IMR-90 (cell line): ENCODE measurements at places on chromosomes 16 and 17.
A peak's percentile ranks its signal among the peaks of the same experiment; 100 is the strongest.

GRCh38 chr17:73072219-73072962 lies 20.1 kb downstream of the SLC39A11 start:
- no peak for DNase-seq

DNA sequence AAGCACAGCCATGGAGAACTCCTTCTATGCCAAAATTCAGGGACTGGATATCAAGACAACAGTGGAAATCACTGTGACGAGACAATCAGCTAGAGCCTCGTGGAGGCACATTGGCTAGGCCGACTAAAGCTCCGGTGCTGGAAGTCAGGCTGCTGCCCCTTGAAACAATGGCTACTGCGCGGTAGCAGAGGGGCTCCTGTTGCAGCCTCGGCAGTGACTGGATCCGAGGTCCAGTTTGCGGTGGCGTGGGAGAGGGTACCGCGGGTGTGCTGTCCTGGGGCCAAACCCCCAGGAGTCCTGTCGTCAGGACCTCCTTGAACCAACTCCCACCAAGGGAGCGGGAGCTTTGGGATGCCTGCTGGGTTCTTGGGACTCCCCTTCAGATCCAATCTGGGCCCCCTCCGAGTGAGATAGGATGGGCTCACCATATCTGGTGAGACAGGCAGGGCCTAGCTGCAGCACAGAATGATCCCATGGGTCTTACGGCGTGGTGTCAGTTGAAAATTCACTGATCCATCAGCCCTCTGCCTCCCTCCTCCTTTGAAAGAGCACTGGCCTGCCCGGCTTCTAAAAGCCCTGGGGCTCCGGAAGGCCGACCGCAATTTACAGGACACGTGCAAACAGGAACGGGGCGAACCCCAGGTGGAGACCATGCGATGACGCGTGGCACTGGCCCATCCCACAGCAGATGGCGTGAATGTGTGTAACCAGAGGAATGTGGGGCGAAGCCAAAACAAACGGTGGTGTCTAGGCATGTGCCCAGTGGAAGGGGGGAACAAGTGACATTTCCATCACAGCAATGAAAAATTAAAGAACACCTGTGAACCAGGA lies 15.8 kb upstream of the KCNJ18 start:
- no peak for DNase-seq

DNA sequence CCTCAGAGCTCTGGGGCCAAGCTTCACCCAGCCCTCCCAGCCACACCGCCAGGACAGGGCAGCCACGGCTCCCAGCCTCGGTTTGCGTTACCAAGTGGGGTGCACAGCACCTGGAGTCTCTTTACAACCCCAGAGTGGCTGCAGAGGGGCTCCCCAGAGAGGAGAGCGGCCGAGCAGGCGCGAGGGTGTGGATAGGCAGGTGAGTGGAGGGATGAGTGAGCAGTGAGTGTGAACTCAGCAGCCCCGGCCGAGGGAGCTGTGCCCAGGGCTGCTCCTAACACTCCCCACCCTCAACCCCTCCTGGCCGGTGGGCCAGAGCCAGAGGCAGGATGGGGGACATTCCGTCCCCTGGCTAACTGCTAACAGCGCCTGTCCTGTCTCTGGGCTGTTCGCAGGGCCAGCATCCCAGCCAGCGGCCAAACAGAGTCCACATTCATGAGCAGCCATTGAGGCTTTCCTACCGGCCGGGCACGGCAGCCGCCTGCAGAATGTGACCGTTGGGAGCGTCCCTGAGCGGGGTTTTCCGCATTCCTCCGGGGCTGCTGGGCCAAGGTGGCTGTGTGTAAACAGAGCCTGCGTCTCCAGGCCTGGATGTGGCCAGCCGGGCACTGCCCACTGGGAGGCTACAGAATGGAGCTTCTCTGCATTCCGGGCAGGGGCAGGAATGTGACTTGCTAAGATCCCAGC lies 5.3 kb downstream of the ZNF469 start:
- DNase-seq: peak; percentile 51

DNA sequence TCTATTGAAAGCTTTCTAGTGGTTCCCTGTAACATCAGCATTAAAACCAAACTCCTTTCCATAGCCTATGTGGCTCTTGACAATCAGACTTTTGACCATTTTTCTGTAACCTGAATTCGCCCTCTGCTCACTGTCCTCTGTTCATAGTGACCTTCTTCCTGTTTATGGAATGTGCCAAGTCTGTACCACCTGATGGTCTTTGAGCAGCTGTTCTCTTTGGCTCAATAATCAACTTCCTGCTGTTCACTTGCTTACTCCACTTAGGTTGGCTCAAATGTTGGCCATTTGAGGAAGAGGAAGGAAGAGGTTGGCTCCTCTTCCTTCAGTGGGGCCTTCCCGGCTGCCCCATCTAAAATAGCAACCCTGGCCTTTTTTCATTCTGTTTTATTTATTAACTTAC lies 251.5 kb downstream of the CA10 start:
- DNase-seq: no peak

DNA sequence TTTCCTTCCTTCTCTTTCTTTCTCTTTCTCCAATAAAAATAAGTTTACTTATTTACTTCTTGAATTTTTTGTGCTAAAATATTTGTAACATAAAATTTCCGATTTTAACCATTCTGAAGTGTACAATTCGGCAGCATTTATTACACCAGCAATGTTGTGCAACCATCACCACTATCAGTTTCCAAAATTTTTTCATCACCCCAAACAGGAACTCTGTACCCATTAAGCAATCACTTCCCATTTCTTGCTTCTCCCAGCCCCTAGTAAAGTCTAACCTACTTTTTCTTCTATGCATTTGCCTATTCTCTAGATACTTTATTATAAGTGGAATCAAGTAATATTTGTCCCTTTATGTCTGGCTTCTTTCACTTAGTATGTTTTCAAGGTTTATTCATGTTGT lies 2.5 kb upstream of the HP start:
- no peak for DNase-seq

DNA sequence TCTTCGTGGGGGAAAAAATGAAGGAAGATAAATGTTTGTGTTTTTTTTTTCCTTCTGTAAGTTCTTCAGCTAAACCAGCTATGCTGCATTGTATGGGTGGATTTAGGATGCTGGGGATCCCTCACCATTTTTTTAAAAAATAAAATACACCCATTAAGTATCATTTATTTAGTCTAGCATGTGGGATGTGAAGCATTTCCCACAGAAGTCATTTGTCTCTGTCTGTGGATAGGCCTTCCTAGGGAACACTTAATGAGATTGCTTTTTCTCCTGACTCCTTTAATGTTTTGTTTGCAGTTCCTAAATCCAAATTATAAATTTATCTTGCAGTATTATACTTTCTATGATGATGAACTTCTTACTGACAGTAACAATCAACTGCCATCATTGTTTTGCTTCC lies 146.7 kb downstream of the PPM1E start:
- DNase-seq: no peak

- no peak for DNase-seq
These were observed 1.7 kb upstream of the CCL23 start for GRCh38 chr17:36019423-36019822.

DNA sequence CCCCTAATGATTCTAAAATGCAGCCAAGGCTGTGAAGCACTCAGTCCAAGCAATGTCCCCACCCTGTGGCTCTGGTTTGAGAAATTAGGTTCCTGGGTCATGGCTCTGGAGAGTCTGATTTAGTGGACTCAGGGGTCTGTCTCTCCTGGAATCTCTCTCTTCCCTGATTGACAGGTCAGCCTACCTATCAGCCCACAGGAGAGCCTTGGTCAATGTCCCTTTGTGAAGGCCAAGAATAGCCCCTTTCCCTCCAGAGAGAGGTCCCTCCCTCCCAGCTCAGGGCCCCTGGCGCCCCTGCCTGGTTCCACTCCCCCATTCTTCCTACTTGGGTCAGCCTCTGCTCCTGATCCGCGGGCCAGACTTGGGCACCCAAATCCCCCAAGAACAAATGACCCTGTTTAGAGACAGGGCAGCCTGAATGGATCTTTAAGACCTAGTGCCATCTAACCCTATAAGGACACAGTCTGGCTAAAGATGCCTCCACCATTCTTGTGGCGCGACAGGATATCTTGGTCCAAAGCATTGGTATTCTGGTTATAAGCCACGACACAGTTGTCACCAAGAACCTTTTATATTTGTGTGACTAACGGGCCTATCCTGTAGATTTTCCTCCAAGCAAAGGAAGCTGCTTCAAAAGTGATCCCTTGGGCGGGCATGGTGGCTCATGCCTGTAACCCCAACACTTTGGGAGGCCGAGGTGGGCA lies 38.3 kb upstream of the PRSS54 start:
- DNase-seq: no peak

- DNase-seq: no peak
These were observed 37.6 kb downstream of the WSCD1 start for GRCh38 chr17:6107791-6108190.

DNA sequence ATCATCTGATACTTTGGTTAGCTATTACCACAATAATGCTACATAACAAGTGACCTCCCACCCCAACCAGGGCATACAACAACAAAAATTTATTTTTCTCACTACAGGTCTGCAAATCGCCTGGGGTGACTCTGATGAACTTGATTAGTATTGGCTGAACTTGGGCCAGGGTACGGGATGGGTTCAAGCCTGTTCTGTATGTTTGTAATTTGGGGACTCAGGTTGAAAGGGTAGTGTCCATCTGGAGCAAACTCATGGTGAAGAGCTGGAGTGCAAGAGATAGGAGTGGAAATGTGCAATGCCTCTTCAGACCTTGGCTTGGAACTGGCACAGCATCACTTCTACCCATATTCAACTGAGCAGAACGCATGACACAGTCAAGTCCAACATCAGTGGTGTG lies 16.3 kb upstream of the NKD1 start:
- DNase-seq: no peak

GRCh38 chr17:38981636-38982035 lies 14.4 kb upstream of the FBXO47 start:
- peak; percentile 17 for DNase-seq

GRCh38 chr16:19486750-19487325 lies 35.1 kb downstream of the GDE1 start:
- DNase-seq: no peak

GRCh38 chr17:68601565-68602288 lies 560 bp upstream of the FAM20A start:
- no peak for DNase-seq

DNA sequence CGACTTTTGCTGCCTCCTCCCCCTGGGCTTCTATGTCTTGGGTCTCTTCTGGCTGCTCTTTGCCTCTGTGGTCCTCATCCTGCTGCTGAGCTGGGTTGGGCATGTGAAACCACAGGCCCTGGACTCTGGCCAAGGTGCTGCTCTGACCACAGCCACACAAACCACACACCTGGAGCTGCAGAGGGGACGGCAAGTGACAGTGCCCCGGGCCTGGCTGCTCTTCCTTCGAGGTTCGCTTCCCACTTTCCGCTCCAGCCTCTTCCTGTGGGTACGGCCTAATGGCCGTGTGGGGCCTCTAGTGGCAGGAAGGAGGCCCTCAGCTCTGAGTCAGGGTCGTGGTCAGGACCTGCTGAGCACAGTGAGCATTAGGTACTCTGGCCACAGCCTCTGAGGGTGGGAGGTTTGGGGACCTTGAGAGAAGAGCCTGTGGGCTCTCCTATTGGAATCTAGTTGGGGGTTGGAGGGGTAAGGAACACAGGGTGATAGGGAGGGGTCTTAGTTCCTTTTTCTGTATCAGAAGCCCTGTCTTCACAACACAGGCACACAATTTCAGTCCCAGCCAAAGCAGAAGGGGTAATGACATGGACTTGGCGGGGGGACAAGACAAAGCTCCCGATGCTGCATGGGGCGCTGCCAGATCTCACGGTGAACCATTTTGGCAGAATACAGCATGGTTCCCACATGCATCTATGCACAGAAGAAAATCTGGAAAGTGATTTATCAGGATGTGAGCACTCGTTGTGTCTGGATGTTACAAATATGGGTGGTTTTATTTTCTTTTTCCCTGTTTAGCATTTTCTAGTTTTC lies 2.3 kb downstream of the GP1BA start:
- peak; percentile 38 for DNase-seq

DNA sequence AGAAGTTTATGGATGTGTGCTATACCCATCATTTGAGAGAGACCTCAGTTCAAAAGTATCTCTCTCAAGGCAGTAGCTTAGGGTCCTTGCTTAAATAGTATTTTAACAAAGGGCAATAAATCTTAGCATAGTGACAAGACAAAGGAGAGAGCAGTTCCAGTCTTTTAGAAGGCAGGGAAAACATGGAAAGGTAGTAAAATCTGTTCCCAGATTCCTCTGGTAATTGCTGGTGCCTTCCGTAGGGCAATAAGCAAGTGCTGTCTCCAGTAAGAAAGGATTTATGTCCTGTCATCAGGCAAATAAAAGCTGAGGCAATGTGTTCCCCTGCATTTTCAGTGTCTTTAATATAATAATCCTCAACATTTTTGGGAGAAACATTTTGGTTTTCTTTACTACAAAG lies 149.0 kb upstream of the MPHOSPH6 start:
- DNase-seq: no peak

- DNase-seq: peak; percentile 20
These were observed 4.3 kb downstream of the MT1H start for GRCh38 chr16:56673921-56674320.

DNA sequence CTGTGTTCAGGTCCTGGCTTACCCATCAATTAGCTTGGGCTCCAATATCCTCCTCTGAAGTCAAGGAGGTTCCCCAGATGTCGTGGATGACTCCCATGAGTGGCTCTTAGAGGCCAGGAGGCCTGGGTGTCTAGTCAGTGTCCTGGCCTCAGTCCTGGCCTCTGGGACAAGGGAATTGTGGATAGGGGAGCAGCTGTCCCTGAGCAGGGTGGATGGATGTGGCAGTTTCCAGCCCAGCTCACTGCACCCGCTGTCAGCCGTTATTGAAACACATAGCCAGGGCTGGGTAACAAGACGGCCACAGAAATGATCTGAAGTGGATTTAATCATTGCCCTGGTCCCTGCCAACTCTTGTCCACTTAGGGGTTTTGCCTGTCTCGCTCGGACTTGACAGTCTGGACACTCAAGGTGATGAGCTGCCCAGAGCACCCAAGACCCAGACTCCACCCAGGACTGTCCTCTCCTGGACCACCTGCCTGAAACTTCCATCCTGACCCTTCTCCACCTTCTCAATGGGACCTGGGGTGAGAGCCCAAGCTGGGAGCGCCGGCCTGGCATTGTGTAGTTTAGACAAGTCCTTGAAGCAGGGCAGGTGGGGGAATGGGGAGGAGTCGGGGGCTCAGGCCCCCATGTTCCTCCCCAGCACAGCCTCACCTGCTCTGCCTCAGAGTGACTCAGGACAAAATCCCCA lies 182.1 kb upstream of the SDK2 start:
- no peak for DNase-seq

GRCh38 chr17:77497578-77497934 lies 356.8 kb downstream of the SEC14L1 start:
- DNase-seq: no peak

DNA sequence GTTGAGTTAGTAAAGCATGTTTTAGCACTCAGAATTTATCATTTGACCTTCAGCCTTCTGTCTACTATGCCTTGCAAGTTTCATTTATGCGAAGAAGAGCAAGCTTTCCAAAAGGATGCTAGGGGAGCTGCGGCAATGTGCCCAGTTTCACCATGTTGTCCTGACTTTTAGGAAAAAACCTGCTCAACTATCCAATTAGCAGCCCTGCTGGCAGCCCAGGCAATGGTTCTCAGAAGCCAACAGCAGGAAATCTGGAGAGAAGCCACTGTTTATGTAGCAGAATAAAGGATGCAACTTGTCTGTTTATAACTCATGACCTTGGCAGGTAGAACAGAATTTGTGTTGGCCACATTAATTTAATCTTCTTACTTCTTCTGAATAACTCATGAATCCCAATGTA lies 230.8 kb downstream of the ABCC12 start:
- no peak for DNase-seq
